ENCODE measurements at places on chromosomes 2 and 18. TPM values are rescaled to one million over a fixed set of nuclear protein-coding genes. Genes with fewer than 3 reads are reported as not detected.

CHRNA1 gene
- not detected for total RNA-seq

AMER3 gene
- not detected for total RNA-seq

REG1B gene
- not detected for total RNA-seq

PCARE gene
- not detected for total RNA-seq

PTH2R gene
- not detected for total RNA-seq

FTCDNL1 gene
- total RNA-seq = 3.2 TPM
